ENCODE measurements at places on chromosomes 6 and 20.

DNA sequence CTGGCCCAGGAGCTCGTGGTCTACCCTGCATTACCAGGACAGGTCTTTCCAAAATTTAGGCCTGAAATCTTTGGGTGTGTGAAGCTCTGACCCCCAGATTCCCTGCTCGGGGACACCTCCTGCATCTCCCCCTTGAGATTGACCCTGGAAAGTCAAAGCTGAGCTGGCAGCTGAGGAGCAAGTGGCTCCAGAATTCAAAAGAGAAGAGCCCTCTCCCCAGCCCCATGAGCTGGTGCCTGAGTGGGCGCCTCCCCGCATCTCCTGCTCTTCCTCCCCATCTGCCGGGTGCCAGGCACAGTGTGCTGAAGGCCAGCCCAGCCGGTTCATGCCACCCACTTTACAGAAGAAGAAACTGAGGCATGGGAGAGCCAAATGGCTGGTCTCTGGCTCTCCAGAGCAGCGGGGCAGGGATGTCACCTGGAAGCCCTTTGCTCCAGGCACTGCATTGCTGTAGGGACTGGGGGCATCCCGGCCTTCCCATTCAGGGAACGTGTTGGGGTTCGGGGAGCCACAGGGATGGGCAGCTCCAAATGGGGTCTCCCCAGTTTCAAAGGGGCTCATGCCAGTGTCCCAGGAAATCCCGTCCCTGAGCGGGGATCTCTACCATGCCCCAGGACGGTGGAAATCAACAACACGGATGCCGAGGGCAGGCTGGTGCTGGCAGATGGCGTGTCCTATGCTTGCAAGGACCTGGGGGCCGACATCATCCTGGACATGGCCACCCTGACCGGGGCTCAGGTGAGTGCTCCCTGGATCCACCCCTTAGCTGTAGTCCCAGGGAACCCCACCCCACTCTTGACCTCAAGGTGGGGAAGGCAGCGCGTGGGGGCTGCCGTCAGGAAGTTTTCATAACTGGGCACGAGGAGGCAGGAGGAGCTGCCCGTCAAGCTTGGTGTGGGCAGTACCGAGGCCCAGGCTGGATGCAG is 20.5 kb downstream of the NPEPL1 start:
- DNase-seq = no peak

- DNase-seq = no peak
These were observed 88.1 kb upstream of the TMEM170B start for GRCh38 chr6:11449408-11449807.

DNA sequence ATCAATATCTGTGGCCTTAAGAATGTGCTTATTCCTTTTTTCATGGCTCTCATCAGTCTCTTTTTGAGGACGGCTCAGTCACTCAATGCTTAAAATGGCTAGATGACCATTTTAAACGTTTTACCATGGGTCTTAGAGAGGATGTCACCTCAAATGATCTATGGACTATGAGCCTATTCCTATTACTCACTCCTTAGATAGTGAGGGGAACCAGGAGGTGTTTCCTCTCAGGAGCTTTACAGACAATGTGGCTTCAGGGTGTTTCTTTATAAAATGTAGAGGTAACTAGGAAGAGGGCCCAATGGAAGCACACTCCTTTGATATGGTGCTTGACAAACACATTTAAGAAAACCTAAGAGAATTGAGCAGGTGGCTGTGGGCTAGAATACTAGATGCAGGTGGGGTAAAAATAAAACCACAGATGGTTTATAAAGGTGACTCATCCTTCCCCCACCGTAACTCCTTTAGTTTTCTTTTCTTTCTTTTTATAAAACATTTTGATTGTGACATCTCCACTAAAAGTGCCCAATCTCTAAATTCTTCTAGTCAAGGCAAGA is 1.5 kb upstream of the TMEM200A start:
- no peak for DNase-seq

- no peak for DNase-seq
These were observed 124.3 kb upstream of the SOX4 start for GRCh38 chr6:21469213-21469612.

GRCh38 chr20:15138548-15139126 is 801.2 kb upstream of the FLRT3 start:
- DNase-seq = no peak

DNA sequence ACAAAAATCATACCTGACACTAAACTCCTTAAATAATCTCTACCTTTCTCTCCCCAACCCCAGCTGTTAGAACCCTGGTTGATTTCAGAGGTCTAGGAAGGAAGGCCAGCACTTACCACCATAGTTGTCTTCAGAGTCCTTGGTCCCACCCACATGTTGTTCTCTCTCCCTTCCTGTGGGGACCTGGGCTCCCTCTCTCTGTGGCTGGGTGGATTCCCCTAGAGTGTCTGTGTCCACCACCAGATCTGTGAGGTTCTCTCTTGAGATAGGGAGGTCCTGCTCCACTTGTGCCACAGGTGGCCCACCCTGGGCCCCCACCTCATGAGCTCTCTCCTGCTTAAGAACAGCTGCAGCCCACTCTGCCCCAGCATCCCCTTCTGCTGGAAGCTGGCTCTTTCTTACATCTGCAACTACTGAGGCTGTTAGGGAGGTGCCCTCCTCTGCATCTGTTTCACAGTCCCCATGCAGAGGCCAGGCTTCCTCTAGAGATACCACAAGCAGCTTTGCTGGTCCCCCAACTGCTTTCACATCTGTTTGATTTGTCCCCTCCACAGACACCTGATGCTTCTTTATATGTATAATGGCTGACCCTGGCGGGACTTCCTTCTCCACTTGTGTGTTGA is 5.2 kb downstream of the MDC1 start:
- DNase-seq = no peak

- no peak for DNase-seq
These were observed 37.5 kb downstream of the SNAI1 start for GRCh38 chr20:50020288-50020687.

All from GM06990 (cell line).